ENCODE measurements at places on chromosomes 13 and 19. TPM values are rescaled to one million over a fixed set of nuclear protein-coding genes. Genes with fewer than 3 reads are reported as not detected.
A peak's percentile ranks its signal among the peaks of the same experiment; 100 is the strongest.

GRCh38 chr13:21009036-21009435 is 52.4 kb downstream of the LATS2 start:
- DNase-seq: no peak

GRCh38 chr13:102591988-102592781 is 4.6 kb upstream of the TPP2 start:
- DNase-seq: peak; percentile 82

DNA sequence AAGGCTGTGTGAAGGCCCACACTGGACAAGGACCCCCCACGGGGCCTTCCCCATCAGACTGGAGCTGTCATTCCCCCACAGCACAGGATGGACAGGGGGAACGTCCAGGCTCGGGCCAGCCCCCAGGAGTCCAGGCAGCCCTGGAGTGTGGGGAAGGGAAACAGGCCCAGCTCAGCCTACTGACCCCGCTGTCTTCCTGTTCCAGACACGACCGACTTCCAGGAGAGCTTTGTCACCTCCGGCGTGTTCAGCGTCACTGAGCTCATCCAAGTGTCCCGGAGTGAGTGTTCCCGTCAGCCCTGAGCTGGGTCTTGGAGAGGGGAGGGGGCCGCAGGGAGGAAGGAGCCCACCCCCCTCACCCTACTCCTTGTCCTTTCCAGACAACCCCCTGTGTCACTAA is 47.0 kb downstream of the SMIM24 start:
- DNase-seq: no peak

Gene MLLT1
- total RNA-seq: 53.2 TPM

Gene WDR88
- total RNA-seq: not detected

Data from kidney (tissue), 22 donors.